ENCODE measurements at places on chromosomes 4 and X.

DNA sequence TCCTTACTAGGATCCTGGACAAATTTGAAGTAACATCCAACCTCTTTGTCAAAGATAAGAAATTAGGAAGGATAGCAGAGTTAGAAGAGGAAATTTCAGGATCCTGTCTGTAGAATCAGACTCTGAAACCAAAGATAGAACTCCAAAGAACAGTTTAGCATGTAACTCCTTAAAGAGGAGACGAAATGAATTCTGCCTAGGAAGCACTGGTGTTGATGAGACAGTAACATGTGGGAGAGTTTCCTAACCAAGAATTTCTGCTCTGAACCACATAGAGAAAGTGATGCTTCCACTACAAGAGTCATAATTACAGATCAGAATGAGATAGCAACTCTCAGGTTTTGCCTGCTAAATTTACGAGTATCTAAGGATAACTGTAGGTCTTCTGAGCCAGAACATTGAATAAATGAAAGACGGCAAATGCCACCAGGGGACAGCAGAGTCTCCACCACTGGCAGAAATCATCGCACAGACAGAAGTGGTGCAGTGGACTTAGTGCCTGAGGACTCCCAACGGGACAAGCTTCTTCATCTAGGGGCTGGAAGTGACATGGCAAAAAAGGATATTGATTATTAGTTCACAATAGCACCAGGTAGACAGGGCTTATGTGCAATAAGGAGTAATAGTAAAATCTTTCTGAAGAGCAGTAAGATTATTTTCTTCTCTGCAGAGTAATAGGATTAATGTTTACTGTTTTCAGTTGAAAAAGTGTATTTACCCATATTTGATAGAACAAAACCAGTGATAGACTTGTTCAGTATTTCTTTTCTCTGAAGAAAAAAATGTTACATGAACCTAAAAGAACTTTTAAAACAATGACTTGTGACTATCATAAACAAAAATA, 6.7 kb upstream of the PPID start:
- peak; percentile 60 for DNase-seq

- DNase-seq: no peak
Measured at GRCh38 chrX:153966841-153967535, 4.6 kb downstream of the HCFC1 start.

GRCh38 chrX:44344194-44344593, 722 bp upstream of the EFHC2 start:
- DNase-seq: peak; percentile 70

DNA sequence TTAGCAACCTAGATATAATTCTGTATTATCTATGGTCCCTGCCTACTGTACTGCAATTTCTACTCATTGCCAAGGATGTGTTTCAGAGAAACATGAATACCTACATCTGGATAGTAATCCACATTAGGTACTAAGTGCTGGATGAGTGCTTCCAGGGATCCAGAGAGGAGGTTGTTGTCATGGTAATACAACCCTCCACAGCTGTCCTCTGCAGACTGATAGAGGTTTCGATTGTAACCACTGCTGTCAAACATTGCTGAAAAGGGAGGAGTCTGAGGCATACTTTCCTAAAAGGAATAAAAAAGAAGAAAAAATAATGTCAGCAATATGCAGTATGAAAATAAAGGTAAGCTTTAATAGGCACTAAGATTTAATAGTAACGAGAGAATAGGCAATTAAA, 12.5 kb downstream of the RASGEF1B start:
- DNase-seq: no peak
